ENCODE measurements at places on chromosomes 3 and 15. TPM values are rescaled to one million over a fixed set of nuclear protein-coding genes. Genes with fewer than 3 reads are reported as not detected.

Gene GOLGA6D
- not detected for total RNA-seq

Gene SPTBN5
- 0.25 TPM for total RNA-seq

Gene VILL
- total RNA-seq, result 0.32 TPM

Gene SLC22A13
- total RNA-seq, result not detected

Gene PRSS50
- total RNA-seq, result not detected

Gene CFAP91
- 0.31 TPM for total RNA-seq

Gene KBTBD8
- total RNA-seq, result 0.40 TPM

Measured in A549 treated with Mapracorat at 1 μM for 4 hours (cell line).